ENCODE measurements at places on chromosomes 2 and 18. TPM values are rescaled to one million over a fixed set of nuclear protein-coding genes. Genes with fewer than 3 reads are reported as not detected.

ERBB4 gene
- total RNA-seq, result 5.7 TPM

FSHR gene
- not detected for total RNA-seq

SLC5A7 gene
- total RNA-seq, result not detected

SLC30A3 gene
- 0.89 TPM for total RNA-seq

SIX2 gene
- total RNA-seq, result 0.07 TPM

CNGA3 gene
- total RNA-seq, result not detected

UCN gene
- total RNA-seq, result not detected

IL37 gene
- total RNA-seq, result 1.00 TPM

CTAGE1 gene
- not detected for total RNA-seq

FOXI3 gene
- total RNA-seq, result 1.7 TPM

ASTL gene
- total RNA-seq, result not detected

DNA sequence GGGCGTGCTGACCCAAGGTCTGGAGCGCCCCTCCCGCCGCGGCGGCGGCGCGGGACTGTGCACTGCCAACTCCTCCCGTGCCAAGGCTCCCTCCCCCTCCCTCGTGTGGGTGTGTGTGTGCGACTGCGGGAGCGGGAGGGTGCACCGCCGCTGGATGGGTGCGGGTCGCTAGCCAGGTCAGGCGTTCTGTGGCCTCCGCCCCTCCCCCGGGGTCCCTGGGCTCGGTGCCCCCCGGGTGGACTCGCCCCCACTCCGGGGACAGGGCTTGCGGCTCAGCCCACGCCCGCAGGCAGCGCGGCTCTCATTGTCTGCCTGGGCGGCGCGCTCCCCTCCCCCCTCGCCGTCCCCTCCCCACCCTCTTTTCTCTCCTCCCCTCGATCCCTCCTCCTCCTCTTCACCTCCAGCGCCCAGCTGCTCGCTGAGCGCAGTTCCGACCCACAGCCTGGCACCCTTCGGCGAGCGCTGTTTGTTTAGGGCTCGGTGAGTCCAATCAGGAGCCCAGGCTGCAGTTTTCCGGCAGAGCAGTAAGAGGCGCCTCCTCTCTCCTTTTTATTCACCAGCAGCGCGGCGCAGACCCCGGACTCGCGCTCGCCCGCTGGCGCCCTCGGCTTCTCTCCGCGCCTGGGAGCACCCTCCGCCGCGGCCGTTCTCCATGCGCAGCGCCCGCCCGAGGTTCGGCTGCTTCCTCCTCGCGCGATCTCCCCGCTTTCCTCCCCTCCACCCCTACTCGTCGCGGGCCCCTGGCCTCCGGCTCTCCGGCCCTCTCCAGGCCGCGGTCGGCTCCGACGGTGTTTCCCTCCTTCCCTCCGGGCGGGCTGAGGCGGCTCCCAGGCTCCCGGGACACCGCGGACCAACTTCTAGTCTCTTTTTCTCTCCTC is at the start of gene GATA6:
GATA6 (plus strand) TSS at position 579 of the 878 bp plus-strand sequence. CDS start 1,556 bp downstream, outside the sequence.
- peak; percentile 93 for DNase-seq

DNA sequence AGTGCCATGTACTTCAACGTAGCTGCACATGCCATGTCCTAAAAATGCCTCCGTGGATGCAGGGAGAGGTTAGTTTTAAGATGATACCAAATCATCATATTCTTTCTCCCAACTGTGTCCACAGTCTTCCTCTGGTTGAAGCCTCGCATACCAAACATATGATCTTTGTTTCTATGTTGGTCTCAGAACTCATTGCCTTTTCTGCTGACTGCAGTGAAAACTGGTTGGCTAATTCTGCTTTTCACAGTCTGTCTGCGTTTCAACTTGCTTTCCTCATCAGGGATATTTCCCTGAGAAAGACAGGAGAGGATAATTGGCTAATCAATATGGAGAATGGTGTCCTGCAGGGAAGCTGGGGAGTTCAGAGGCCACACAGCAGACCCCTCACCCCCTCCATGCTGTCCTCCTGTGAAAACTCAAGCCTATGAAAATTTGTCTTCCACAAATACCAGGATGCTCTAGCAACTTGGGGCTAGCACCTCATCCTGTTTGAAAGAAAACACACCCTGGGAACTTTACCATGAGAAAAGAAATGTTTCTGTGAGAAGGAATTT is 192.2 kb upstream of the PXDN start:
- peak; percentile 60 for DNase-seq

- DNase-seq, result no peak
Measured at GRCh38 chr2:30252723-30253701, 21.7 kb downstream of the LBH start.

- no peak for DNase-seq
Measured at GRCh38 chr18:57544936-57545660, 41.4 kb downstream of the FECH start.

- DNase-seq, result no peak
Measured at GRCh38 chr18:34592481-34592880, 117.6 kb upstream of the DTNA start.

- DNase-seq, result no peak
Measured at GRCh38 chr2:233342301-233342700, 12.0 kb upstream of the DGKD start.

DNA sequence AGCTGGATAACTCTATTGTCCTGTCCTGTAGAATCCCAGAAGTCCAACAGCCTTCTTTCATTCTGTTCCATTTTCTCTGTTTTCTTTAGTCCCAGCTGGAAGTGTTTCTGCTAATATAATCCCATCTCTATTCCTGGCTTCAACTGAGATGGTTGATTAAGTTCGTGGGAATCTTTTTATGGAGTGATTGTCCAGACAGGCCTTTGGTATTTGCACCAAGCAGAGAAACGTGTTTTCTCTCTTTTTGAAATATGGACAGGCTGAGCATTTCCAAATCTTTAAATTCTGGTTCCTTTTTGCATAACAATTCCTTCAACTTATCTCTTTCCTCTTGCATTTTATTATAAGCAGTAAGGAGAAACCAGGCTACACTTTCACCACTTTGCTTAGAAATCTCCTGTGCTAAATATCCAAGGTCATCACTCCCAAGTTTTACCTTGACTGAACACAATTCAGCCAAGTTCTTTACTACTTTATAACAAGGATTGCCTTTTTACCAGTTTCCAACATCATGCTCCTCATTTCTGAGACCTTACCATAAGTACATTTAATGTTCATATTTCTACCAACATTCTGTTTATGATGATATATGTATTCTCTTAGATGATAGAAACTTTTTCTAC is 108.8 kb downstream of the ZFP36L2 start:
- no peak for DNase-seq

DNA sequence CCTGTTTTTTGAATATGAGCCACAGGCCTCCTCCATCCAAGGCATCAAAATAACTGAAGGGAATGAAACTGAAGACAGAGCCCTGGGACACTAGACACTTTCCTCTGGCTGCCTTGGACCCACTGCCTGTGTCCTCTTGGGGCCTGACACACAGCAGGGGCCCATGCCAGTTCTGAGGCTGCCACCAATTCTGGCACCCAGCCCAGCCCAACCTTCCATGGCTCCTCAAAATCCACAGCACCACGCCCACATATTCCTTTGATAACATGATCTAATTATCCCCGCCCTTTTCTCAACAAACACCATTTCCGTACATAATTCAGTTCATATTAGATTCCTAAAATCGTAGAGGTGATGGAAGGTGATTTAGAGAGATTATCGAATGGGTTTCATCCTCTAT is 64.2 kb downstream of the EMX1 start:
- no peak for DNase-seq

- no peak for DNase-seq
Measured at GRCh38 chr2:4502230-4502843, 799.0 kb downstream of the DCDC2C start.

DNA sequence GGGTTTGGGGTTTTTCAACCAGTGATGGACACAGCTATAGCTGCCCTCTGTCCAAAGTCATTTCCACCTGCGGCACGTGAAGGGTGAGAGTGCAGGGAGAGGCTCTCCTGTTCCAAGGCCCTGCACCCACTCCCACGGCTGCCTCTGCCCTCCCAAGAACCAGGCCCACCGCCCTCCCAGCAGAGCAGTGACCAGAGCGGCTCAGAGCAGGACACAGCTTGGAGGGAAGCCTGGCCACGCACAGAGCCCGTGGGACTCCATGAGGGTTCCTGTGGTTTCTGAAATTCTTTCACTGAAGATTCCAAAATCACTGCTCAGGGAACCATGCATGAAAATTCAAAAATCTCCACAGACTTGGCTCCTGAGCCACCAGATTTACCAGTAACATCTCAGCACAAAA is 67.3 kb upstream of the SALL3 start:
- no peak for DNase-seq

- no peak for DNase-seq
Measured at GRCh38 chr2:146984014-146984413, 860.8 kb upstream of the ACVR2A start.

GRCh38 chr2:149768320-149768799 is 180.8 kb upstream of the MMADHC start:
- no peak for DNase-seq

- DNase-seq, result no peak
Measured at GRCh38 chr2:239818086-239818485, 207.1 kb downstream of the NDUFA10 start.

- DNase-seq, result no peak
Measured at GRCh38 chr2:112024231-112024630, 30.8 kb upstream of the TMEM87B start.

DNA sequence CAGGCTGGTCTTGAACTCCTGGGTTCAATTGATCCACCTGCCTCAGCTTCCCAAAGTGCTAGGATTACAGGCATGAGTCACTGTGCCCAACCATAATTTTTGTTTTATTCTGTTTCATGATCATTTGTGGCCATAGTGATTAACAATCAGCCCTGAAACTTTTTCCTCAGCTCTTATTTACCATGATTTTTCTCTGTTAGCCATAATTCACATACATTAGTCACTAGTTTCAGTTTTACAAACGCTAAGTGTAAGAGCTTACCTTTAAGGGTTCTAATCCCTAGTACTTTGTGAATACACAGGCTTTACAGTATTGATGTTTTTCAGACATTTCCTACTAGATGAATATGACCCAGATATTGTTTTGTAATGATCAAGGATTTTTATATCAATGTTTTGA is 216.1 kb downstream of the DPP4 start:
- no peak for DNase-seq

- no peak for DNase-seq
Measured at GRCh38 chr2:62187246-62187645, 8.7 kb upstream of the B3GNT2 start.

DNA sequence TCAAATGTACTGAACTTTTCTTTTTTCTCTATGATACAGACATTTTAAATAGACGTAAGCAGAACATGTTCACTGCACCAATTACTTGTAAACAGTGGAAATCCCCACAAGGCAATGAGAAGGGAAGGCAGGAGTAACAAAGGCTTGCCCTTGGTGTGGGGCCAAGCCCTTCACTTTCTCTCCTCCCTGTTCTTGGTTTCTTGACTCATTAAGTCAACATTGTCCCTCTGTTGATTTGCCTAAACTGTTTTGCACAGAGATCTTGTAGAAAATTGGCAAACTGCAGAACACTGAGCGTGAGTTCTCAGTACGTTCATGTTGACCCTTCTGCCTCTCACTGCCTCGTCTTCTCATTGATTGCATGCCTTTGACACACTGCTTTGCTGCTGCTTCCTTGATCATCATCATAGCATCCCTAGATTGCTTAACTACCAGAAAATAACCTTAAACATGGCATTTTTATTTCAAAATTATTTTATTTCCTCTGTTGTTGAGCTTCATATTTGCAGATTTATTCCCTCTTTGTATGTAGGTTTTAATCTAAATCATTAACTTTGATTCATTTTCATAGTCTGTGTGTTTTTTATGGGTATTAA is 257.7 kb downstream of the PTGR3 start:
- no peak for DNase-seq

- DNase-seq, result no peak
Measured at GRCh38 chr2:26587994-26588393, 53.2 kb downstream of the CIB4 start.

GRCh38 chr18:37675699-37676098 is 110.1 kb upstream of the CELF4 start:
- no peak for DNase-seq

GRCh38 chr2:237980087-237980486 is 13.3 kb downstream of the UBE2F start:
- DNase-seq, result no peak
